T follicular helper cell (primary cell): ENCODE measurements at places on chromosomes 2 and 18.

DNA sequence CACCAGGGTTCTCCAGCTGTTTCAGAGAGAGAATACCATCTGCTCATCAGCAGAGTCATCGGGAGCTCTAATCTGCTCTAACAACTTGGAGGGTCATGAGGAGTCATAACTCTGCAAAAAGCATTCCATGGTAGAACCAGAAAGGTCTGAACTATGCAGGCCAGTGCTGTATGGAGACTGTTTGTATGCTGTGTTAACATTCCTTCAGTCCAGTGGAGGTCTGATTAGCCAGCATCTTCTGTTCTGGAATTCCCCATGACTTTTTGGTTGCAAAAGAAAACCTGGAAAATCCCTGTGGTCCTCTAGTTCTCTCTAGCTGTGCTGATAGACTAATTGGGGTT is 9.4 kb upstream of the ITGB6 start:
- DNase-seq: no peak

DNA sequence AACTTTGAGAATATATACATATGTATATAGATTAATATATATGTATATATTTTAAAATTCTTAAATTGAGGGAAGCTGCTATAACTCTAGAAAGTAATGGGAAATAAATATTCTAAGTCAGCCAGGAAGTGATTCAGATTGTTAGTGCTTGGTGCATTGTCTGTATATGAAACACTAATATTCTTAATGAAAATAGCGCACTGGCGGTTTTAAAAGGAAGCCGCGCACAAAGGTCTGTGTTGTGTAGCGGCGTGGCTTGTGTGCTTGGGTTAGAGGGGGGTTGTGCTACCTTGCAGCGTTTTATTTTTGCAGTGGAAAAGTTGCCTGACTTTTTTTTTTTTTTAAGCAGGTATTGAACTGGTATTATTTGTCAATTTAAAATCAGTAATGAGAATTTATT is 11.3 kb downstream of the TSHZ1 start:
- DNase-seq: no peak

- no peak for DNase-seq
Measured at GRCh38 chr2:229195346-229195947, 75.6 kb downstream of the PID1 start.

GRCh38 chr2:120870467-120870788 is 134.8 kb downstream of the GLI2 start:
- DNase-seq: no peak

GRCh38 chr2:196914867-196915460 is 11.5 kb downstream of the PGAP1 start:
- DNase-seq: no peak

DNA sequence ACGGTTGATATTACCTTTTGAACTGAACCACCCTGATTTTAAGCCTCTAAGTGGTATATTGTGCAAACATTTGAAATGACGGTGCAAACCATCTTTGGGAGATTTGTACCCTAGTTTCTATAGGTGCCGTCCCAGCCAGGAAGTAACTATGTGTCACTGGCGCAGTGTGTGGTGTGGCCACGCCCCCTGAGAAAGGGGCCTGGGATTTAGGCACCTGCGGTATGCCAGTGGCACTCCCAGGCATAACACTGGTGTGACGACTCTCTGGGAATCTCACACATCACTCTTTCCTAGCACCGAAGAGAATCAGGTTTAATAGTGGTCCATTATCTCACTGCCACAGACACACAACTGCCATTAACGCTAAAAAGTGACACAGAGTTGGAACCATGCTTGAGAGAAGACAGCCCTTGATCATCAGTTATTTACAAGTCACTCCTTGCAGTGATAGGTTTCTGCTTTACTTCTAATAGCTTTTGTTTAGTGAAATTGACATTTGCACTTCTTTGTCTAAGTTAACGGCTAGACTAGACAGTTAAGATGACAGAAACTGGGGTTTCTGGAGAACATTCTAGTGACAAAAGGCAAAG is 11.1 kb downstream of the AQP4 start:
- no peak for DNase-seq

- DNase-seq: no peak
Measured at GRCh38 chr2:239343460-239343859, 57.4 kb downstream of the HDAC4 start.

DNA sequence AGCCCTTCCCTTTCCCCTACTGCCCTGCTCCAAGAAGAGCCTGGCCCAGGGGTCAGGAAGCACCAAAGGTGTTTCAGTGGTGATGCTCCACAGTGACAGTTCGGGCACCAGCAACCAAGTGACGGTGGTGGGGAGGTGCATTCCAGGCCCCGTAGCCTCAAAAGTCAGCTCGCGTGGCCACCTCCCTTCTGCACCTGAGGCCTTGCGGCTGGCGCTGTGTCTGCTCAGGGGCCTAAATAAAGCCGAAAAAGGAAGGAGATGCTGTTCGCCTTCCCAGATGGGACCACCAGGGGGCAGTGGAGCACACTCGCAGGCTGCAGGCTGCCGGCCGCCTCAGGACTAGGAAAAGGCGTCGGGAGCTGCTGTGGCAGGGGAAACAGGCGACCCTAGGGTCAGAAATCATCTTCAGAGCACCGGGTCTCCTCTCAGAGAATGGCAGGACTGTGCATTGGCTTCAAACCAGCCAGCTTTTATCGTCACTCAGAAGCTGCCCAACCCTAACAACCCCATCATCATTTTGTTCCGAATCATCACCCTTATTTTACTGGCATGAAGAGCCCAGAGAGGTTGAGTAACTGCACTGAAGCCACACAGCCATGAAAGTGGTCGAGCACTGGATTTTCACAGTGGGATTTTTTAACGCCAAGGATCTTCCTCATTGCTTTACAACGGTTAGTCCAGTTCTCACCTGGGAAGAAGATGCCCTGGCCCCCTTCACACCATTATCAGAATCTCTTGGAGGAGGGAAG is 213.0 kb upstream of the CELF4 start:
- no peak for DNase-seq

- DNase-seq: no peak
Measured at GRCh38 chr2:206323033-206323432, 48.6 kb downstream of the ZDBF2 start.

- no peak for DNase-seq
Measured at GRCh38 chr2:226909126-226909525, 73.3 kb downstream of the RHBDD1 start.

- DNase-seq: no peak
Measured at GRCh38 chr18:44805643-44806042, 125.0 kb downstream of the SETBP1 start.

DNA sequence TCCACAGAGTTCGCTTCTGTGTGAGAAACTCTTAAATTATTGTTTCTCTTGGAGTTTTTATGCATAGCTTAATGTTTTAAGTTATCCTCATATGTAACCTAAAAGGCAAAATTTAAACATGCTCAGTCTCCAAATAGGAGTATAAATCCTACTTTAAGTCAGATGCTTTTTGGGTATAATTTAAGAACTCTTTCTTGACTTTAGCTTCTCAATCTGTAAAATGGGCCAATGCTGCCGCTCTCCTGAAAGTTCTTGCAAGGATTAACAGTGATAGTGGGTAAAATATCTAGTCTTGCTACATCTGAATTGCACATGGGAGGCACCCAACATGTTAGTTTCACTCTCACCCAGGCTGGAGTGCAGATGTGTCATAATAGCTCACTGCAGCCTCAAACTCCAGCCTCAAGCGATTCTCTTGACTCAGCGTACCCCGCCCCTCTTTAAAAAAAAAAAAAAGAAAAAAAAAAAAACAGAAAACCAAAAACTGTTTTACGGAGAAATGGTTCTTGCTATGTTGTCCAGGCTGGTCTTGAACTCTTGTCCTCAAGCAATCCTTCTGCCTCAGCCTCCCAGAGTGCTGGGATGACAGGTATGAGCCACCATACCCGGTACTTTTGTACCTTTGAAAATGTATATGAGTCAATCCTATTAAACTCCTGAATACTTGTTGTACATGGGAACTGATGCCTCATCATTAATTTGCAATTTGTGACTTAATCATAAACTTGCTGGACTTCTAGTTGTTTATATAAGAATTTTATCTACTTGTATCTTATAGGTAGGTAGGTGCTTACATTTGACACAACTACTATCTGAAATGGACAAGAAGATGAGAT is 1.8 kb downstream of the FBXO48 start:
- DNase-seq: no peak

DNA sequence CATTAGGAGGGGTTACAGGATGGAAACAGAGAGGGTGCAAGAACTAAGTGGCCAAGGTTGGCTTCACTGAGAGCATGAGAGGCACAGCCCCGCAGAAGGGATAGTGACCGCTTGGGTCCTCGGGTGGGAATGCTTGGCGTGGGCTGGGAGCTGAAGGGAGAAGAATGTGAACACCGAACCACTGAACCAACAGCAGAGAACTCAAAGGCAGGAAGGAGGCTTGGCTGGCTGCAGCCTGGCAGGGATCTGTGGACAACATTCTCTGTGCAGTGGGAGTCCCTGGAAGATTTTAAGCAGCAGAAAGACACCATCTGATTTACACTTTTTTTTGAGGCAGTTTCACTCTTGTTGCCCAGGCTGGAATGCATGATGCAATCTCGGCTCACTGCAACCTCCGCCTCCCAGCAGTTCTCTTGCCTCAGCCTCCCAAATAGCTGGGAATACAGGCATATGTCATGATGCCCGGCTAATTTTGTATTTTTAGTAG is 33.9 kb downstream of the SOWAHC start:
- DNase-seq: no peak

- DNase-seq: no peak
Measured at GRCh38 chr2:174051741-174052583, 86.8 kb upstream of the SP3 start.

- no peak for DNase-seq
Measured at GRCh38 chr2:175832866-175833265, 169.2 kb downstream of the LNPK start.

GRCh38 chr2:144358979-144359541 is 160.9 kb downstream of the ZEB2 start:
- DNase-seq: no peak

- DNase-seq: no peak
Measured at GRCh38 chr2:46471697-46472096, 7.7 kb upstream of the TMEM247 start.

DNA sequence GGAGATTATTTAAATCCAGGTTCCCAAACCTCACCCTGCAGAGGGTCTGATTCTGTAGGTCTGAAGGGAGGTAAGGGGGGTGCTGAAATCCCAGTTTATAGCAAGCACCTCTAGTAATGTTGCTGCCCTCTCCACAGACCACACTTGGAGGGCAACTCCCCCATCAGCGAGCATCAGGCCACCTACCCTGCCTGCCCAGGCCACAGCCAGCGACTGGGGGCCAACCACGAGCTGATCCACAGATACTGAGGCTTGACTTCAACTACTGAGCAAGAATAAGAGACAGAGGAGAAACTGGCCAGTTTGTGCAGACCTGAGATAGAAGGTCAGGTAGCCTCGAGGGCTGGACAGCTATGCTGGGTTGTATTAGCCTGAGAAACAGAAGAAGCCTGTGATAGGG is 36.3 kb upstream of the LBH start:
- DNase-seq: no peak

GRCh38 chr2:69211686-69212085 is 175.3 kb downstream of the GFPT1 start:
- no peak for DNase-seq

- DNase-seq: no peak
Measured at GRCh38 chr2:75787532-75788132, 76.9 kb upstream of the GCFC2 start.

GRCh38 chr2:7929281-7929680 is 752.6 kb upstream of the ID2 start:
- no peak for DNase-seq

DNA sequence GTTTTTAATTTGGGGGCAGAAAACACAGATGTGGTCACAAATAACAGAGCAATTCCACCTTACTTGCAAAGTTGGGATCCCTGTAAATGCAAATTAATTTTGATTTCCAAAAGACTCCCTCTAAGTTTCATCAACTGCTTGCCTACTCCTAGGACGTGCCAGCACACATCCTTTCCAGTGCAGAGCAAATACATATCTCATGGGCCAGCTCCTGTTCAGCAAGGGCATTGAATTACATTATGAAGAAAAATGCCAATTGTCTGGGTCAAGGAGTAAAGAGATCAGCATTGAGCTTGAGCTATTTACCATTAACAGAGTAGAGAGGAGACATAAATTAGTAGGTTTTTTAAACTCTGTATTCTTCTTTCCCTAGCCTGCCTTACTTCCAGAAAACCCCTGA is 18.8 kb downstream of the PID1 start:
- DNase-seq: no peak

GRCh38 chr18:55246278-55246677 is 287.0 kb upstream of the CCDC68 start:
- DNase-seq: no peak

- DNase-seq: no peak
Measured at GRCh38 chr18:44195394-44196140, 485.1 kb upstream of the SETBP1 start.

GRCh38 chr2:168323529-168324021 is 76.2 kb upstream of the STK39 start:
- no peak for DNase-seq

GRCh38 chr2:95122197-95122551 is 566 bp upstream of the MRPS5 start:
- DNase-seq: no peak

DNA sequence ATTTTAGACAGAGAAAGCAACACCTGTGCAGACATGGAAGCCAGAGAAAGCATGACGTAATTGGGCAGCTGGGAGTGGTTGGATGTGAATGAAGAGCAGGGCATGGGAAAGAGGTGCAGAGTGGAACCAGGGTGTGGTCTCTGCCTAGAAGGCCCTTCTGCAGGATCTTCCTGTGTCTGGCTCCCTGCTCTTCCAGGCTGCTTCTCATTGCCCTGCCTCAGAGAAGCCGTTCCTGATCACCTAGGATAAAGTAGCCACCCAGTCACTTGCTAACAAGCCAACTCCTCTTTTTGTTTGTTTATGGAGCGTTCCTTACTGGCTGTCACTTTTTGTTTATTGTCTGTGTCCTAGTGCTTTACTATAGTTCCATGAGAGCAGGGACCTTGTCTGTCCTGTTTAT is 28.5 kb downstream of the GALNT1 start:
- DNase-seq: no peak

DNA sequence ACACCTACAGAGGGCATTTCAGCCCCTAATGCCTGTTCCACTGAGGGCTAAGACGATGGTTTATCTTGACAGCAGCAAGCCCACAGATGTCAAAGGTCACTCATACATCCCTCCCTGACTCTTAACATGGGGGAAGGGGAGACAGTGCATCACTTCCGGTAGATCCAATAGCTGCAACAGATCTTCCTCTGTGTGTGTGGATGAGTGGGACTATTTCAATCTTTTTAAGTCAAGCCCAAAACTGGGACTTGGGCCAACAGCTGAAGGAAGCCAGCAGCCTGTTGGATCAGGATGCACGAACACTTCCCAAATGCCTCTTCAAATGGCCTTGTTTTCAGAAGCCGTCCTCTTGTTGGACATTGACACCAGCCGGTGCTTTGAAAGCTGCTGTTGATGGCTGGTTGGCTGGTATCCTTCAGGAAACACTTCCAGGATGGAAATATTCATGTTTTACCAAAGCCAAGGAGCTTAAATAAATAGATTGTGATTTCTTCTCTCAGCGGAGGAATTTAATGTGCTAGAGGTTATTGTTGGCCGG is 59.2 kb downstream of the IL1R2 start:
- DNase-seq: no peak

GRCh38 chr2:57890464-57890863 is 156.1 kb upstream of the VRK2 start:
- no peak for DNase-seq
